Kidney (tissue), 22 donors: ENCODE measurements at places on chromosomes 4 and X.

GRCh38 chrX:47302396-47302795, 68.0 kb upstream of the ZNF157 start:
- DNase-seq: no peak

- DNase-seq: no peak
These were observed 54.9 kb upstream of the LGI2 start for GRCh38 chr4:25085671-25086070.

GRCh38 chrX:133859860-133860259, 125.5 kb downstream of the GPC3 start:
- DNase-seq: no peak

GRCh38 chr4:26692014-26692726, 108.3 kb downstream of the TBC1D19 start:
- DNase-seq: no peak

DNA sequence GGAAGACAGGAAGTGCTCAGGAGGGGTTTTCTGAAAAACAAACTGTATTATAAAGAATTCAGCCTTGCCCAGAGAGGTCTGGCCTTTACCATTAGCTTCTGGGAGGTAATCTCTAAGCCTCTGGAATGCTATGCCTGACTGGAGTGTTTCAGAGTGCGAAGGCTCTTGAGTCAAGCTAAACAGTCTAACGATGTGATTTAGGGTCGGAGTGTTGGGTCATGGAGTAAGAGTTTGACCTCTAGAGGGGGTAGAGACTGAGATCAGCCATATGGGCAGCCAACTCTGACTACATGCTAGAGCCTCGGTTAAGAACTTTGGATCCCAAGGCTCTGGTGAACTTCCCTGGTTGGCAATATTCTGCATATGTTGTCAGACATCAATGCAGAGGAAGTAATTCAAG, 15.0 kb downstream of the BOD1L1 start:
- no peak for DNase-seq

DNA sequence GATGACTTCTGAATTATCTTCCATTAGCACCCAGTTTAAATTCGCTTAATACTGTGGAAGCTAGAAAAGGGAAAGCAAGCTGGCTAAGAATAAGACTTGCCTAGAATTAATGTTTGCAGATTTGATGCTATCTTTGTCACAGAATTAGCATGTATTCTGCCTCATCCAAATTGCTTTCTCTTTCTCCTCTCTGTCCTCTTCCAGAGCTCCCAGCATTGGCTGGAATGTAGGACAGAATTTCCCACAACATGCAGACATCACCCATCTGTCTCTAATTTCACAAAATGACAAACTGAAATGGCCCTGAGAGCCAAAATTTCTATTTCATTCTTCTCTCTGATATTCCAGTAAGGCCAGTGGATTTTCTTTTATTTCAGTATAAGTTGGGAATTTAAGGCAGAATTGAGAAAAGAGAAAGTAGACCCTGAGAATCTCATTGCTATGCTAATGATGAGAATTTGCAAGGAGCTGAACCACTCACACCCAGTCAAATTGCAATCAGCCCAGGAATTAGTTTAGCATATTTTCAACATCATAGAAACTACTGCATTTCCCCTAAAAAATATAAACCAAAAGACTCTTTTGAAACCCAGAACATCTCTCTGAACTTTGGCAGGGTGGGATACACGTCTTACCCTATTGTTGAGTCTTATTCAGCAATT, 188.8 kb downstream of the RCHY1 start:
- peak; percentile 23 for DNase-seq

DNA sequence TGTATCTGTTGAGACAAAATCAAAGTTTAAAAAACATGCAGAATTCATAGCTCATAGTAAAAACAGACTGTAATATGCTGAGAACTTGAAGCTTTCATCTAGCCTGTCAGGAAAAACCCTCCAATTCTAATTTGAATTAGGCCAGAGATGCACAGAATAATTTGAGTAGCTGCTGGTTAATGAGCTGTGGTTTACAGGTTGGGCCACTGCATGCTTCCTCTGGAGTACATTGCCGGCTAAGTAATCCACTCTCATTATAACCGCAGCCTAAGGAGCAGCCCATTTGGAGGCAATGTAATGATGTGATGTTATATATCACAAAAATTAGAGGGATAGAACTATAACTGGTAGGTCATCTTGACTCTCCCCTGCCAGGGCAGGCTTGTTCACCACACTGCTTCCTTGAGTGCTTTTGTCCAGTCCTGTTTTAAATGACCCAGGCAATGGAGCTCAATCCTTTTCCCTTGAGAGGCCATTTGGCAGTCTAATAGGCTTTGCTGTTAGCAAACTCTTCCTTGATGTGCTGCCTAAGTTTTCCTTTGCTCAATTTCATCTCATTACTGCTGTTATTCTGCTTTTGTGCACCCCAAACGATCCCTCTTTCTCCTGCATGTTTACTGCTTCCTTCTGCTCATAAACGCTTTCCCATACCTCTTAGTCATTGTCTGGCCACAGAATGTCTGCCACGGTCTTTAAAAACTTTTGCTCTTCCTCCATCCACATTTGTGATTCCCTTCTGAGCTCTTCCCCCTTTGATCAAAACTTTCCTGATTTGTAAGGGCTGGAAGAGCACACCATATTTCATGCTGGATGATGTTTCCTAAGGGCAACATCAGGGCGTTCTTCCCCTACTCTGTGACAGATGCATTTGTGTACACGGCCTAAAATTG, 230.9 kb downstream of the C4orf33 start:
- no peak for DNase-seq

GRCh38 chrX:12142661-12143060, 4.4 kb downstream of the FRMPD4 start:
- DNase-seq: no peak

GRCh38 chr4:93730760-93731159, 97.8 kb upstream of the ATOH1 start:
- DNase-seq: no peak

DNA sequence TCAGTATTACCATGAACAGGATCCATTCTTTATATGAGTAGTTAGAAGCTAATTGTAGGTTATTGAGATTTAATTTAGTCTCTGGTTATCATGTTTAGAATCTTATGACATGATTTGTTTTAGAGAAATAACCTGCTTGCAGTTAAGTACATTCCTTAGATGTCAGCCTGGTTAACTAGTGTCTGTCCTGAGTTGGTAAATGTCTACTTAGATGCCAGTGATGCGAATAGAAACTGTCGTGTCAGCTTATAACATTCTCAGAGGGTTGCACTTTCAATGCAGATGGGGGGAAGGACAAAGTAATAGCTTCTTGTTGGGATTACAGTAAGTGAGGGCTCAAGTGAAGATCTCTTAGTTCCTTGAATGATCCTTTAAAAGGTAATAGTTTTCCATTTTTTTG, 227.8 kb upstream of the SPRY1 start:
- peak; percentile 20 for DNase-seq

DNA sequence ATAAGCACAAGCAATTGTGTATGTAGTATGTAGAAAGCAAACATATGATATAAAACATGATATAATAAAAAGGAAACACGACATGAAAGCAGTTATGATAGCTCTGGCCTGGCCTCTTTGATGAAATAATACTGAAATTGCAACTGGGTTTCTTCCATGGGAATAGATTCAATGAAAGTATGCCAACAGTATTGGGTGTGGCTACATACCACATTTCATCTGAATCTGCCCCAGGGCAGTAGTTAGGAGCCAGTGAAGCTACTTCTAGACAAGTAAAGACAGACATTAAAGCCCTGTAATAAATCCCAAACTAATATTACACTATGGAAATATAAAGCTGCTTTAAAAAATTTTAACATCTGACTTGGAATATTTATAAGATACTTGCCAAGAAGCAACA, 207.3 kb downstream of the FBXW7 start:
- DNase-seq: no peak

GRCh38 chr4:153063490-153063889, 127.4 kb downstream of the FHDC1 start:
- no peak for DNase-seq

- DNase-seq: no peak
These were observed 569.4 kb downstream of the GABRG1 start for GRCh38 chr4:45554423-45554822.

DNA sequence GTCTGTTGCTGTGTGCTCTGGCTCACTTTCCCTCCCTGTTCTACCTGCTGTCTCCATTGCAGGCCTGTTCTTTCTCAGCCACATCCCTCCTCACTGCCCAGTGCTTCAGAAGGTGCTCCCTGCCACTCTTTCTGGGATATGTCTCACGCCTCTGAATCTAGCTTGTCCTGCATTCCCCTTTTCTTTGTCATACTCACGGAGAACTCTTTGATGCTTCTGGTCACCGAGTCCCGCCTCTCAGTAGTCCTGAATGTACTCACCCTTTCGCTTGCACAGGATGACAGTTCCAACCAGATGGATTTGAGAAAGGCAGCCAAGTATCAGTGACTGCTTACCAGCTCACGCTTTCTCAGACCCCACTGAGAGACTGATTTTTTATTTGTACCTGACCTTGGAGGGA, 65.2 kb upstream of the TLR2 start:
- no peak for DNase-seq

GRCh38 chr4:175017751-175018150, 99.6 kb downstream of the ADAM29 start:
- no peak for DNase-seq

DNA sequence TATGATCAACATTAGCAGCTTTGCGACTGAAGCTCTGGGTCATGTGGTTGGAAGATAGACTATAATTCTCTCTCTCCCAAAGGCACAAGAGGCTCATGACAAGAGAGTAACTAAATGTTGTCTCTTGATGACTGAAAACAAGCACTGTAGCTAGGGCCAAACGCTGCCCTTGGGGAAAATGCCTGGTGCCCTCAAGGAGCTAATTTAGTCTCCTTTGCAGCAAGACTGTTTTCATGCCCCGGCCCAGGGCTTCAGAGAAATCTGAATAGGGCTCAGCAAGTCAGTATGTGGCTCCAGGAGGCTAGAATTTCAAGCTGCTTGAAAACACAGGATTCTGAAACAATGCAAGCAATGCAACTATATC, 411.9 kb downstream of the GPAT3 start:
- DNase-seq: peak; percentile 3

- DNase-seq: no peak
These were observed 18.0 kb downstream of the HHIP start for GRCh38 chr4:144663834-144664475.

- no peak for DNase-seq
These were observed 128.7 kb upstream of the GIMD1 start for GRCh38 chr4:106497271-106497670.

GRCh38 chr4:62531731-62532130, 1331.6 kb downstream of the ADGRL3 start:
- DNase-seq: no peak

- DNase-seq: no peak
These were observed 40.4 kb upstream of the PDLIM5 start for GRCh38 chr4:94411296-94411695.

DNA sequence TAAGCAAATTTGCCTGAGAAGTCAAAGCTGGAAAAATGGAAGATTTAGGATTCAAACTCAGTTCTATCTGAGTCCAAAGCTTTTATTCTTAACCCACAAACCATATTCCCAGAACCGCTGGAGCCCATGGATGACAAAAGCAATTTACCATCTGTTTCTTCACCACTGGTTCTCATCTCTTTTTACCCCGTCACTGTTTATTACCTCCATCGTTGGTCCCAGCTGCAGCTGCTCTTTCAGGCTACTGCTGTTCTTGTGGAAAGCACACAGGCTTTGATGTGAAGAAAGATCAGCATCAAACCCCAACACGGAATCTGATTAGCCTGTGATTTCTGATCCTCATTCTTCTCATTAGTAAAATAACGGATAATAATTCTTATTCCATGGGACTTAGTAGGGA, 9.5 kb downstream of the FBXO8 start:
- DNase-seq: no peak

DNA sequence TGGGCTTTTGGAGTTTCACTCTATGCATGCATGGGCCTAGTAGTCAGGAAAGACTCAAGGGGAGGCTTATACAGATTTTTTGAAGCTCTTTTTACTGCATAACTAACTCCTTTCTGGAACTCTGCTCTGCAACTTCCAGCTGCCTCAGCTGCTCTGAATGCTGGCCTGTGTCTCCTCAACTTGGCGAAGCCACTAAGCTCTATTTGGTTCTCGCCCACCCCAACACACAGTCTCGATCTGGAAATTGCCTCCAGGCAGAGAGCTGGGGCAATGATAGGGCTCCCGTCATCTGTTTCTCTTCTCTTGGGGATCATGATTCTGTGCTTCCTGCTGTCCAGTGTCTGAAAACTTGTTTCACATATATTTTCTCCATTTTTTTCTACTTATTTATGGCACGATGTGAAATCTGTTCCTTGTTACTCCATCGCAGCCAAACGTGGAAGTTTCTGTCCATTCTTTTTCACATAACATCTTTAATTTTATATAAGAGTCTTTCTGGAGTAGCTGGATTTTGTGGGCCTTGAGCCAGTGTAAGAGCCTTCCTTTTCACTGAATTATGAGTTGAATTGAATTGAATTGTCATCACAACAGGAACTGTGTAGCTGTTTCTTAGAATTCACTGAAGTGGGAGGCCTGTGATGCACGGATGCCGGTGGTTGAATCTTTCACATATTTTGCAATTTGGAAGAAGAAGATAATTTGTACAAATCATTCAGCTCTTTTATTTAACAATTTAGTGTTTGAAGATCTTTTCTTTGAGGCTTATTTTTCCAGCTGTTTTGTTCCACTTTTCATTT, 9.0 kb downstream of the ZNF275 start:
- DNase-seq: no peak

DNA sequence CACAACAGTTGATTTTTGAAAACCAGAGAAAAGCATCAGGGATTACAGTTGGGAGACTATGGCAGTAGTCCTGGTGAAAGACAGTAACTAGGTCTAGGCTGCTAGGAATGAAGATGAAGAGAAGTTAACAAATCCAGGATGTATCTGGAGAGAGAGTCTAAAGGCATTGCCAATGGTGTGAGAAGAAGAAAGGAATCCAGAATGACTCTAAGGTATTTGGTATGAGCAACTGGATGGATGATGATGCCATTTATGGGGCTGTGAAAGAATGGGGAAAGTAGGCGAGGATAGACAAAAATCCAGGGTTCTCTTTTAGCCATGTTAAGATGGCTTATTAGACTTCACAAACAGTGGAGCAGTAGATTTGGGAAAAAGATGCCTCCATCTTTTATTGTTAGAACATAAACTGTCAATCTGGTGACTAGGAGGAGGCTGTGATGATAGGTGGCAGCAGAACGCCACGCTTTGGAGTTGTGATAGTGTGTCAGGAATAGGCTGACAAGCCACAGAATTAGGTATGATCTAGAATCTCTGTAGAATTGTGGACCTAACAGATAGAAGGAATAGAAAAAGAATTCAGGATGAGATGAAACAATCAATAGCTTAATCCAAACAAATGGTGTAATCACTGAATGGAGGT, 27.3 kb upstream of the JADE1 start:
- DNase-seq: no peak

DNA sequence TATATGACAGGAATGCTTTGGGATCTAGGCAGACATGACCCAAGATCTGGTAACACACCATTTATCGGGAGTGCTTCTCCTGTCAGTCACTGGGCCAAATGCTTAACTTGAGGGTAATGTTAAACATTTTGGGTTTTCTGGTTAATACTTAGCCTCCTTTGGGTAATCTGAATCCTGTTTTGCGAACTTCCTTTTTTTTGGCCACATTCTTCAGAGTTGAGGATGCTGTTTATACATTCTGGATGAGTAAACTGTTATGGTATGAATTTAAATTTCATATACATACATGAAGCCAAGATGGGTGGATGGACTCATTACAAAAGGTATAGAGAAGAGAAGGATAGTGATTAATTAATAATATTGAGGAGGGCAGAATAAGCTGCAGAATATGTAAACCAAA, 36.1 kb downstream of the MID1IP1 start:
- DNase-seq: no peak
